ENCODE measurements at places on chromosomes 11 and 22.

GRCh38 chr11:67022341-67022933 is 497 bp upstream of the SYT12 start:
- DNase-seq, result no peak
- H3K27ac ChIP-seq, result no peak overlapping the region
- H3K4me1 ChIP-seq, result peaks cover 25% of the 10 kb centered on the region
- H3K36me3 ChIP-seq, result no peaks in the 10 kb centered on the region
- H3K4me3 ChIP-seq, result no peak overlapping the region

DNA sequence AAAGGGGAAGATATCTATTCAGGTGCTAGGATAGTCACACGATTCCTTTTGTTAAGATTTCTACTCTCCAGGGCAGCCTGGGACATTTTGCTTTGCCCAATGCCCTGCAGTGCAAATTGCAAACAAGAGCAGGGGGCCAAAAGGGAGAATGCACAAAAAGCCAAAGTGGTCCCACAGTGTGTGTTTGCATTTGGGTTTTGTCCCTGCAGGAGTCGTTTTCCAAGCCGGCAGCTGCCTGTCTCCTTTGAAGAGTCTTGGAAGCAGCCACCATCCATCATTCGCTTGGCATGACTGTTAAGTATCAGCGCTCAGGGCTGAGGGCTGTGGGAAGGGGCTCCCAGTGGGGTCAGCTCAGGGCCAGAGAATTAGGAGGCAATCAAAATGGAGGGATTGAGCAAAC is 184.7 kb downstream of the MIAT start:
- no peak overlapping the region for H3K27ac ChIP-seq
- peaks cover 12% of the 10 kb centered on the region for H3K4me1 ChIP-seq
- H3K27me3 ChIP-seq, result no peaks in the 10 kb centered on the region

DNA sequence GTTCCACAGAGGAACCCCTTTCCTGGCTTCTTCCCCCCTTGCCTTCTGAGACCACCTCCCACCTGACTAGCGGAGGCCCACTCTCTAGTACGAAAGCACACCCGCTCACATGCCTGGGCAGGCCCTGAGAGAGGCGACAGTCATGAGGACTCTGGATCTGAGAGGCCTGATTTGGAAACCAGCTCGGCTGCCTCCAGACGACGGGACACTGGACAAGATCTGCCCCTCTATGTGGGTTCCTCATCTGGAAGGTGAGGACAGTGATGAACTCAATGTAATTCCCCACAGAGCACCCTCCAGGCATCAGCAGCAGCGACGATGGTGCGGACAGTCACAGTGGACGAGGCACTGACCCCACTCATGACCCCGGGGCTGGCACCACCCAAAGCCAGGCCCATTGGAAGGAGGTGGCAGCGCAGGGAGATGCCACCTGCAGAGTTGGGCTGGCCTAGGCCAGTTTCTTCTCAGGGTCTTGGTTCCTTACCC is 7.5 kb downstream of the SULT4A1 start:
- no peak overlapping the region for H3K27ac ChIP-seq
- H3K4me1 ChIP-seq, result no peaks in the 10 kb centered on the region
- no peak overlapping the region for H3K4me3 ChIP-seq
- no peak for DNase-seq
- peaks cover 14% of the 10 kb centered on the region for H3K27me3 ChIP-seq

GRCh38 chr11:121890377-121890776 is 225.6 kb downstream of the BLID start:
- H3K27ac ChIP-seq, result no peak overlapping the region
- no peak overlapping the region for H3K4me3 ChIP-seq
- H3K27me3 ChIP-seq, result no peaks in the 10 kb centered on the region
- no peaks in the 10 kb centered on the region for H3K4me1 ChIP-seq
- H3K36me3 ChIP-seq, result no peaks in the 10 kb centered on the region
- no peak for DNase-seq

DNA sequence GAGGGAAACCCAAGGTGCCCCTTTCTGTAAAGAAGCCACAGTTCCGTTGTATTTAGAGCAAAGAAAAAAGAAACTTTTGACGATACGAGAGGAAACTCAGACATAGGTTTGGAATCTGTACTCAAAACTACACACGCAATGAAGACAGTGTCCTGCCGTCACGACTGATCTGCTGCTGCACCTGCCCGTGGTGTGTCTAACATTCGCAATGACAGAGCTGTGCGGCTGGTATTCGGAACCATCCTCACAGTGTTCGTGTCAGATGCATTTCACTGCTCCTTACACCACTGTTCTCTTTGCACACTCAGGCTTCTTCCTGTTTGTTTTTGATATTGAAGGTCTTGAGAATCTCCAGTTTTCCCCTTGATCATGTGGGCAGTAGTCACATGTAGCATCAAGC is 84.8 kb downstream of the RTL6 start:
- DNase-seq, result no peak
- H3K27me3 ChIP-seq, result peaks cover 4% of the 10 kb centered on the region
- H3K27ac ChIP-seq, result no peak overlapping the region
- H3K36me3 ChIP-seq, result no peaks in the 10 kb centered on the region

All from activated CD4-positive, alpha-beta memory T cell treated with anti-CD3 and anti-CD28 coated beads, Interleukin-2, amount 10 ng/mL, durations not matched to agents 7 days and 5 days (primary cell).